Right renal pelvis (tissue), 4 donors: ENCODE measurements at places on chromosomes 16 and 17. TPM values are rescaled to one million over a fixed set of nuclear protein-coding genes. Genes with fewer than 3 reads are reported as not detected.

GRCh38 chr17:30176855-30177254, 58.6 kb downstream of the SLC6A4 start:
- DNase-seq = no peak

DNA sequence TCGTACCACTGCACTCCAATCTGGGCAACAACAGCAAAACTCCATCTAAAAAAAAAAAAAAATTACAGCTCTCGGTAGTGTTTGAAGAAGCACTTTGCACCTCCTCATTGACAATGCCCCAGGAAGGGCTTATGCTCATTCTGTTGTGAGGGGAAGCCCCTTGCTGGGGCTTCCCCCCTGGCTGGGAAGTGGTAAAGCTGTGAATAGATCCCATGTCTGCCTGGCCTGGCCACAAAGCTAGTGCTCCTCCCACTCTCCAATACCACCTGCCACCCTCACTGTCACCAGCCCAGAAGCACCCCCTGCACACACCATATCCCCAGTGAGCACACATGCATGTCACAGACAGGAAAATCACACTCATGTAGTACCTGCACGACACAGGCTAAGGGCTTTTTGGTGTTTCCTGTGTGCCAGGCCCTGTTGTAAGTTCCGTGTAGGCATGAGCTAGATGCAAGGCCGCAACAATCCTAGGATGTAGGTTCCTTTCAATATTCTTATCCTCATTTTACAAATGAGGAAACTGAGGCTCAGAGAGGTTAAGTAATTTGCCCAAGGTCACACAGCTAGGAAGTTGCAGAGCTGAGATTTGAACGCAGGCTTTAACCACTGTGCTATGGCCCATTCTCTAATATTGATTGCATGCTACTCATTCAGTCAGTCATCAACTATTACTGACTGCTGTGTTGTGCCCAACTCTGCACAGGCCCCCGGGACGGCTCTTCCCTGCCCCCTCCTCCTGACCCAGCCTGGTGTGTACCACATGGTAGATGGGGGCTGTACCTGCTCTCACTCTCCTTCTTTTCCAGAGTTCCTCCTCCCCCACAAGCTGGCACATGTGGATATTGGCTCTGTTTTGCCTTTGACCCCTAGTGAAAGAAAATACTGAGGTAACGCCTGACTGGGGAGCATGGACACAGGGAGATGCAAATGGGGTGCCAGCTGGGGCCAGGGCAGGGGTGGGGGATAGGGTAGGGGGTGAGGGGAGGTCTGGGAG, 11.9 kb upstream of the COL1A1 start:
- DNase-seq = no peak

Gene VTN
- polyA plus RNA-seq = 21.3 TPM

- no peak for DNase-seq
Measured at GRCh38 chr17:30389756-30390300, 11.1 kb downstream of the CPD start.

GRCh38 chr16:4081047-4081446, 35.2 kb downstream of the ADCY9 start:
- DNase-seq = no peak

Gene UNC13D
- polyA plus RNA-seq = 8.9 TPM
